ENCODE measurements at places on chromosomes 3 and 15. TPM values are rescaled to one million over a fixed set of nuclear protein-coding genes. Genes with fewer than 3 reads are reported as not detected.

Gene STXBP5L
- total RNA-seq, result 1.4 TPM

Gene PIERCE2
- total RNA-seq, result 0.85 TPM

Gene C3orf22
- total RNA-seq, result not detected

Gene SEMA3G
- 38.3 TPM for total RNA-seq
